T-helper 2 cell (primary cell): ENCODE measurements at places on chromosomes 5 and 9.

- no peak for DNase-seq
Observed at GRCh38 chr5:873328-873727, 19.3 kb downstream of the BRD9 start.

- no peak for DNase-seq
Observed at GRCh38 chr9:31608416-31608815, 776.0 kb upstream of the ACO1 start.

- no peak for DNase-seq
Observed at GRCh38 chr5:98453296-98453695, 320.2 kb upstream of the RGMB start.

DNA sequence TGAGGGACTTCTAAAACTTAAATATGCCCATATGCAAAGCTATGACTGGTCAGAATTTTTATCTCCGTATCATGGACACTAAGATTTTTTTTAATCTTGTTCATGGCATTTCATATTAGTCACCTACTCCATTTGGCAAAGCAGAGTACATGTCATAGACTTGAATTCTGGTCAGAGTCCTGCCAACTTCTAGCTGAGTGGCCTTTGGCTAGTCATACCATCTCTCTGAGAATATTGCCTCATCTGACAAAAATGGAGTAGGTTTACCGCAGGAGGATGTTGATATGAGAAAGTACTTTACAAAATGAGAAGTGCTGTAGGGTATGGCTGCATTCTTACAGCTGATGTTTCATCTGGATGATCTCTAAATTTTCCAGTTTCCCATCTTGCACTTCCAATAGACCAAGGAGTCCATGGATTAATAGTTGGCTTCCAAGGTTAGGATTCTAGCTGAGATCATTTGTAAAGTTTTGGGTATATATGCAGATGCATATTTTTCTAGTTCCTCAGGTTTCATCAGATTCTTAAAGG is 150.8 kb upstream of the NR3C1 start:
- DNase-seq, result no peak

- DNase-seq, result no peak
Observed at GRCh38 chr5:139417214-139417613, 13.3 kb upstream of the SPATA24 start.

DNA sequence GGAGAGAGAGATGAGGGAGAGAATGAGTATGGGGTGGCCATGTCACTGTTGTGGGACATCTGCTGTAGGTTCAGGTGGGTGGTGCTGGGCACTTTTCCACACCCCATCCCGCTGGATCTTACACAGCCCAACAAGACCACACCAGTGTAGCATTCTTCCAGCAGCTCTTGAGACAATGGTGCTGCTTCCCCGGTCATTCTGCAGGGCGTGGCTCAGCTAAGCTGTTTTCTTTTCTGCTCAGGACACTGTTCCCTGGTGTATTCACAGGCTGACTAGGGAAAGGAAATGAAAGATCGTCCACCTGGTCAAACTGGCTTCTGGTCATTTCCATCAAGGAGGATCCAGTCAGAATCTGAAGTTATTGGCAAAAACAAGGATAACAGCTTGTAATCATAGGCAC is 75.6 kb downstream of the S1PR3 start:
- no peak for DNase-seq

GRCh38 chr9:135146766-135147473 is 59.5 kb downstream of the OLFM1 start:
- no peak for DNase-seq

- no peak for DNase-seq
Observed at GRCh38 chr9:27181381-27181780, 72.4 kb downstream of the TEK start.

- DNase-seq, result no peak
Observed at GRCh38 chr5:33291216-33292000, 149.4 kb upstream of the TARS1 start.

DNA sequence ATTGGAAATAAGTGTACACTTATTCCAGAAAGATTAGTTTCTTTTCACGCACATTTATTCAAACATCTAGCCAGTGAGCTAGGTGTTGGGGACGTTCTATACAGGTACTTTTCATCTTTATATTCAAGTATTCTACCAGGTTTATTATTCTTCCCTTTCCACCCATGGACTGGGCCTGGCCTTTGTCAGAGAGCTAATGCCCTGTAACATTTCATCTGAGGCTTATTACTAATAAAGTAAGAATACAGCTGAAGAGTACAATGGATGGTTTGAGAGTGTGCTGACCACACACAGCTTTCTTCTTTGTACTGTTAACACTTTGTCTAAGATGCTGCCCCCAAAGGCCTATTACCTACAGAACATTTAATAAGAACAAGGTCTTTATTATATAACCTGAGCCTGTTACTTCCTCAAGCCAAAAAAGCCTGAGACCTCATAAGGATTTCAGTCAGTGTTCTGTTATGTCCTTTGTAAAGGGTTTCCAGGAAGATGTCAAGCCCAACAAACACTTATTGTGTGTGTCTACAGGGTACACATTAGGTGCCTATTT is 93.5 kb downstream of the ZNF608 start:
- DNase-seq, result no peak

GRCh38 chr5:5886812-5887486 is 464.5 kb downstream of the ICE1 start:
- no peak for DNase-seq

GRCh38 chr9:13395156-13395555 is 115.7 kb upstream of the MPDZ start:
- no peak for DNase-seq

GRCh38 chr9:24801344-24801743 is 255.6 kb upstream of the IZUMO3 start:
- no peak for DNase-seq

DNA sequence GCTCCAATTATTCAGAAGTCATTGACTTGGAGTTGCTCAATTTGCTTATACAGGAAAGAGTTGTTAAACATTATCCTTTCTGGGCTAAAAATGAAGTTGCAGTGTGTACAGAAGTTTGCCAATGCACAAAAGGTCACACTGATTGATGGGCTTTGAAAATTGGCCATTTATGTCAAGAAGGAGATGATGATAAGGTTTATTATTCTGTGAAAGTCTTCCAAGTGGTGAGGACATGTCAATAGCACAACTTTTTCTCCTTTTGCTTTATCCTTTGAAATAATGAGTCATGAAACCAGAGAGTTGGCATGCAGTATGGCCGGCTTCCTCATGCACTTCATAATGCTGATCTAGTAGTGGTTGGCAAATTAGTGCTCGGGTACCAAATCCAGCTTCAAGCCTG is 848.5 kb upstream of the WWC1 start:
- DNase-seq, result no peak

GRCh38 chr9:112334432-112334841 is 1.0 kb upstream of the PTBP3 start:
- peak; percentile 85 for DNase-seq

- DNase-seq, result no peak
Observed at GRCh38 chr5:146890731-146891440, 12.3 kb upstream of the PPP2R2B start.

GRCh38 chr9:91689006-91689405 is 261.0 kb downstream of the ROR2 start:
- no peak for DNase-seq

GRCh38 chr9:104658496-104659195 is 35.7 kb upstream of the OR13D1 start:
- no peak for DNase-seq

DNA sequence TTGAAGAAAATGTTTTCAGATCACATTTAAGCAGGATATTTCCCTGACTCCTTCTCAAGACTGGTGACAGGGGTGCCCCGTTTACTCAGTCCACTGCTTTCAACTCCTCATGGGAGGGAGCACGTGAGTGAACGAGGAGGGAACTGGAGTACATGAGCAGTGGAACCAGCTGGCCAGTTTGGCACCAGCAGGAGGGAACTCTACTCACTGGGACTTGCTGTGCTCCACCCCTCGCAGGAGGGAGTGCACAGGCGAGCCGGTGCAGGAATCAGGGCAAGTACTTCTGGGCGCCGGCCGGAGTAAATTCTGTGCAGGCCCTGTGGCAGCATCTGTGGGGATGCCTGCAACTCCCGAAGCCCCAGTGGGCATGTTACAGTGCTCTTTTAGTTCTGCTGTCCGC is 1941.1 kb upstream of the C9orf72 start:
- no peak for DNase-seq

DNA sequence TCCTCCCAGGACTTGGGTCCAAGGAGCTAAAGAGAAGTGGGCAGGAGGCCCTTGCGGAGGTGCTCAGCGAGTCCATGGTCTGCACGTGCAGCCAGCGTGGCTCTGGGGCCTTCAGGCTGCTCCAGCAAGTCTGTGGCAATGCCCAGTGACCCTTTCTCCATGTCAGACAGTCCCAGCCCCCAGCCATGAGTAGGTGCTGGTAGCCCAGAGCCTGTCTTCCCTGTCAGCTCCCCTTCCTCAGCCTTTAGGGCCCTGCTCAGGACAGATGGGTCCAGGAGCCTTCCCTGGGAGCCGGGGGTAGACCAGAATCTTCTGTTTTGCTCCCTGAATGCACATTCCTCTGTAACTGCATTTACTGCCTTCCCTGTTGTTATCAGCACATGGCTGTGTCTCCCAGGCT is 147.2 kb upstream of the IRX2 start:
- no peak for DNase-seq

GRCh38 chr9:93809204-93809940 is 145.8 kb downstream of the BARX1 start:
- DNase-seq, result no peak

GRCh38 chr5:39192450-39193160 is 26.8 kb downstream of the FYB1 start:
- DNase-seq, result no peak

- no peak for DNase-seq
Observed at GRCh38 chr9:26551451-26551850, 341.2 kb downstream of the CAAP1 start.

DNA sequence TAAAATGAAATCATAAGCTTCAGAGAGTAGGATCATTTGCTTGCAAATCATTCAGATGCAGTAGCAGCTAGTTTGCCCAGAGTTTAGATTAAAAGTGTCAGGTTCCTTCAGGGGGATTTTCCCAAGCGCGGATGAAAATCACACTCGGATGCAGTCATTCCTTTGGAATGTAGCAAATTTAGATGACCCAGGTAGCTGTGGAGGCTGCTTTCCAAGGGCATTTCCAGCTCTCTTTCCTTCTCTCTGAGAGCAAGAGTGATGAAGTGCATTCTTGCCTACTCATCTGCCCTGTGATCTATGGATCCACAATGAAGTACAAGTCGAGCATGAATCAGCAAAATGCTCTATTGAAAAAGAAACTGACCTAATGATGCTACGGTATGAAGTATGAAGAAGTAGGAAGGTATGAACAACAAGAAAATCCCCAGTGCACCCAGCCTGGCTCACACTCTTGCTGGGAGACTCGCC is 200.2 kb downstream of the PLK2 start:
- DNase-seq, result no peak

DNA sequence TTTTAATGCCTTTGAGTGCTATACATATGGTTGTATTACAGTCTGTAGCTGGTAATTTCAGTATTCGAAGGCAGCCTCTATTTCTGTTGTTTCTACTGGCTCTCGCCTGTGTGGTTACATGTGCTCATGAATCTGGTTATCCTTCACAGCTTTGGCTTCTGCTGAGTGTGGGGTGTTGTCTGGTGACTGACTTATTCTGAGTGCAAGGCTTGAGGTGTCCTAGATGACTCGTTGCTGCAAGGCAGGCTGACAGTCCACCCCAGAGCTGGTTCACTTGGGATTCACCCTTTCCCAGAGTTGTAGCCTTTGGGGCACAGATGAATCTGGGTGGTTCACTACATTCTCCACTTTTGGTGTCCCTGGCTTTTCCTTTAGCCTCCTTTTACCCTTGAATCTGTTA is 41.4 kb downstream of the PDE8B start:
- no peak for DNase-seq

DNA sequence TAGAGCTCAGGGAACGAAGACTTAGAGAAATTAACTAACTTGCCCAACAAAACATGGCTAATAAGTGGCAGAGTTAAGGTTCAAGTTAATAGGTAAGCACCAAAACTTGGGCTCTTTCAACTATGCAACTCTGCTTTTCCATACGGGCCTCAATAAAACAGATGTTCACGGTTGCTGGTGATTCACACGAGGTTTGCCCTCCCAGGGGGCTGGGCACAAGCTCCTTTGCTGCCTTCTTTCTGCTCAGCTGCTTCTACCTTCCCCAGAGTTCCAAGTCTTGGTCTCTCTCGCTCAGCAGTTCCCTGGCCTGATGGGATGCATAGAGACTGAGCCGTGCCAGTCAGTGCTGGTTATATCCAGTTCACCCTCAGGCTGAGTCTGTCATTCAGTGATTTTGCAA is 217.9 kb downstream of the SREK1 start:
- DNase-seq, result no peak

DNA sequence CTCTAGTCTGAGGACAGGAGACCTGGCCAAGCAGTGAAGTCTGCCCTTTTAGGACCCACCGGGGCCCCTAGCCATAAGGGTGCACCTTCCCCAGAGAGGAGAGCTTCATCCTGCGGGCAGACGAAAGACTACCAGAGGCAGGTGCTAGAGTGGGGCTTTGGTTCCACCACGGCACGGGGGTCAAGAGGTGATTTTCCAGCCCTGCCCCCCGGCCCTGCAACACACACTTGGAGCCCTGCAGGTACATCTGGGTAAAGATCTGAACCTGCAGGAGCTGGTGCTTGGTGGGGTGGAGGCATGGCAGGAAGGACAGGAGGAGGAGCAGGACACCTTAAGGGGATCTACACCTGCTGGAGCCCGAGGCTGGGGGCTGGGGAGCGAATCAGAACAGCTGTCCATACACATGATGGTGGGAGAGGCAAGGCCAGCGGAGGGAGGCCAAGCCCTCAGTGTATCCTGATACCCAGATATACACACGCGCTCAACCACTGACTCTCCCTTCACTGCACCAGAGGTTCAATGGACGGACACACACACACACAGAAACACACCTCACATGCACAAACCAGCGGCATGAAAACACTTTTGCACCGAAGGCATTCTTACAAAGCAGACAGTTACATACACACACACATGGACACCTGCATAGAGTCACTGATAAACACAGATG is 98.4 kb upstream of the MVB12B start:
- no peak for DNase-seq

GRCh38 chr9:3955305-3955687 is 344.6 kb downstream of the GLIS3 start:
- DNase-seq, result no peak

DNA sequence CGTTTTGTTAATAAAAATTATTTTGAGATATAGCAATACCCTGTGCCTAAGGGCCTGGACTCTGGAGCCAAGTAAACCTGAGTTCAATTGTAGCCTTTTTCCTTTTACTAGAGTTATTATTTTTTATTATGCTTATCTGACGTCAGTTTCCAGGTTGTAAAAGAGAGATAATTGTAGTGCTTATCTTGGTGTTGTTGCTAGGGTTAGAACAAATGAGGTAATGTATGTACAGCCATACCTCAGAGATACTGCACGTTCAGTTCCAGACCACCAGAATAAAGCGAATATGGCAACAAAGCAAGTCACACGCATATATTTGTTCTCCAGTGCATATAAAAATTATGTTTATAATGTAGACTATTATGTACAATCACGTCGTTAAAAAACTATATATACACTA is 215.0 kb downstream of the VPS13A start:
- DNase-seq, result no peak

GRCh38 chr5:117494188-117494587 is 919.6 kb upstream of the SEMA6A start:
- DNase-seq, result no peak

GRCh38 chr5:139847790-139848507 is 52.3 kb downstream of the PSD2 start:
- peak; percentile 62 for DNase-seq
